ENCODE measurements at places on chromosomes 5 and 9.

DNA sequence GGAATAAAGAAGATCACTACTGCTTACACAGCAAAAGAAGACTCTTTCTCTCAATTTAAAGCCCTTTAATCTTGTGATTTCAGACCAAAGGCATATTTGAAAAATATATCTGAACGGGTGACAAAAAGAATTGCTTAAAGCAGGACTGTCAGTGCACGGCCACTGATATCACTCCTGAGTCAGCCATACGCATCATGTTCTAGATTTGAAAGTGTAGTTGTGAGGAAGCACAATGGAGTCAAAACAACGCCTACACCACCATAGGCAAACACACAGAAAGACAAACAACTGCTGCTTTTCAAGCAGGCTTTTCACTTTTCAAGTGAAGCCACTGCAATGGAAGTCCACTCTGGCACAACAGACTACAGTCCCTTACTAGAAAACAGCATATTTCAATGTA lies 141.7 kb downstream of the AUH start:
- DNase-seq, result no peak

DNA sequence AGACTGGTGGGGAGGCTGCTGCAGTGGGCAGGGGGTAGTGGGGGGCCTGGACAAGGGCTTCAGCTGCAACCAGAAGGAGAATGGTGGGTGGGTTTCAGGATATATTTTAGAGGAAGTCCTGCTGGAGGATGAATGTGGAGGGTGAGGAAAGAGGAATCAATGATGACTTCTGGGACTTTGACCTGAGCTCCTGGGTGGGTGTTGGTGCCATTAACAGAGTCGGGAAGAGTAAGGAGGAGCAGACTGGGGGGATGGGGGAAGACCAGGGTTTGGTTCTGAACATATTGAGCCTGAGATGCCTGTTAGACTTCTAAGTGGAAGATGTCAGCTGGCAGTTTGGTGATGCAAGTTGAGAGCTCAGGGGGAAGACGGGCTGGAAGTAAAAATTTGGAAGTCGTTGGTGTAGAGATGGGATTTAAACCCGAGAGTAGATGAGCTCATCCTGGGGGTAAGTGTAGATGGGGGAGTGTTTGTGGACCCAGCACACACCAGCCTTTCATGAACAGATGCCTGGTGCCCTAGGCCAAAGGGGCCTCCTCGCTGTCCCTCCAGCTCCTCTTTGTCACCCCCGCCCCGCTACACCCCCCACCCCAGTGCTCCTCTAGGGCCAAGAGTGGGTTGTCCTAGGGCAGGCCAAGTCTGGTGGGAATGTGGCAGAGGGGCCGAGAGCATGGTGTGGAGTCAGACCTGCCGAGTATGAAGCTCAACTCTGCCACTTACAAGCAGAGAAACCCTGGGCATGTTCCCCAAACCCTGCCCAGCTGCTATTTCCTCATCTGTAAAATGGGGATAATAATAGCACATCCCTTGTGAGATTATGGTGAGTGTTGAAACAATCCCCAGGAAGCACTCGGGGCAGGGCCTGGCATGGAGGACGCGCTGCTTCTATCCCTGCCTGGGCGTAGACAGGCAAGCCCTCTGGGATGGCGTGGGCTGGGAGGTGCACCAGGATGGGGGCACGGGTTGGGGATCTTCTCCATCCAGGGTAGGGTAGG lies 4.0 kb downstream of the DNM1 start:
- no peak for DNase-seq

- peak; percentile 30 for DNase-seq
Observed at GRCh38 chr9:92501671-92502393, 19.5 kb upstream of the ASPN start.

DNA sequence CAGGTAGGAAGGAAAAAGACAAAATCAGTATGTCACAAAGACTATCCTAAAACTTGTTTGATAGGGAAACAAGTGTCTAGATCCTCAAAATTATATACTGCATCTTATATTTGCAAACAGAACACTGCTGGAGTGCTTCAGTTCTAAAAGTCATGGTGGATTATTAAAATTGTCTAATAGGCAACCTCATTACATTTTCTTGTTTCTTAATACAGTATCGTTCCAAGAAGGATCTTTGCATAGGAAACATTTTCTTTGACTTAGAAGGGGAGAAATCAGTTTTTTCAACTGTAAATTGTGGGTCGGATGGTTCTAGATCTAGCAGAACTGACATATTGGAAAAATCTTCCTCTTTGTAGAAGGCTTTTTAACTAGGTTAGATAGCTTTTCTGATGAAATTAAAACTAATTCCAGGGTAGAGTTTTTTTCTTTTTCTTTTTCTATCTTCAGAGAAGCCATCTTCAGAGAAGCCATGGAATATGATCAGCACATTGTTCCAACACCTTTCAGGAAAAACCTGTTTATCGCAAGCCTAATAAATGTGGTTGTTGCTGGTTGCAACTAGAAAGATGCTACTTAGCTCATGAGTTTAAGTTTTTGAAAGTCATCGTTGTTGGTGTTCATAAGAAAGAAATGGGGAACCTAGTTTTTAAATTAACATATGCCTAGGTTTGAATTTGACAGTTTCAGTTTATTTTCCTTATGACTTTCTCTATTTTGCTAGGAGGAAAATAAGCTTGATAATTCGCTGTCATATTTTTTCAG lies 7.4 kb downstream of the CPEB4 start:
- no peak for DNase-seq

DNA sequence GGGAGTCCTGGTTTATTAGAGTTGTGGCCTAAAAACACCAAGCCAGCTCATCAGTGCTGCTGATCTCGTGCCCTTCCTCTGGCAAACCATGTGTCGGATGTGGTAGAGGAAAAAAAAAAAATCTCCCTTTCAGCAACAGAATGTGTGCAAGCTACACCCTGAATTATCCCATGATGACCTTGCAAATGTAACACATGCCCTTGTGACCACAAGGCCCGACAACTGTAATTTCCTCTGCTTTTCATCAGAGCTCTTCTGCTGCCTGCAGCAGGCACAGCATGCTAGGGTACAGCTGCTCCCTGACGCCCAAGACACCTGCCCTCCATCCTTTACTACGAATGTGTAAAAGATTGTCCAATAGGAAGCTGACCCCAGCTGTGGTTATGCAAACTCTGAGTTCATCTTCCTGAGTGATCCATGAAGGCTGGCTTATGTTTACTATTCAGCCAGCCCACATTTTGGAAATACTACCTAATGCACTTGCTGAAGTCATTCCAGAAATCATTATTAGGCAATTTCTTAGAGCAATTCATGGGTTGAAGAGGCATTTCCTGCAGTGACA lies 14.6 kb upstream of the BNC2 start:
- no peak for DNase-seq

- no peak for DNase-seq
Observed at GRCh38 chr5:15807871-15808270, 307.9 kb downstream of the FBXL7 start.

GRCh38 chr9:81833563-81834345 lies 94.5 kb upstream of the SPATA31D4 start:
- DNase-seq, result no peak

- DNase-seq, result no peak
Observed at GRCh38 chr5:124236361-124237205, 509.9 kb downstream of the ZNF608 start.

DNA sequence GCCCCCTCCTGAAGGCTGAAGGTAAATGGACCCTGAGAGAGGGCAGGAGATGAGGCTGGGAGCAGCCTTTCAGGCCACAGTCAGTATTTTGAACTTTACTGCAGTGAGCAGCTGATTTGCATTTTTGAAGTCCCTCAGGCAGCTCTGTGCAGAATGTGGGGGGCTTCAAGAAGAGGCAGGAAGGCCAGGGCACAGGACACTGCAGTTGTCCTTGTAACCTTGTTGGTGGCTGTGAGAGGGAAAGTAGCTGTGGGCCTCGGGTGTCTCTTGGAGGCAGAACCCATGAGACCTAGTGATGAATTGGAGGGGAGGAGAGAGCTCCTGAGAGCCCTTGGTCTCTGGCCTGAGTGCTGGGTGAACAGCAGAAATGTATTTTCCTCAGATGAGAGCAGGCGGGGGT lies 2.6 kb downstream of the CCDC180 start:
- DNase-seq, result no peak

- no peak for DNase-seq
Observed at GRCh38 chr5:4703931-4704458, 436.1 kb upstream of the ADAMTS16 start.

- DNase-seq, result peak; percentile 76
Observed at GRCh38 chr9:75088646-75089372, 495 bp downstream of the OSTF1 start.

DNA sequence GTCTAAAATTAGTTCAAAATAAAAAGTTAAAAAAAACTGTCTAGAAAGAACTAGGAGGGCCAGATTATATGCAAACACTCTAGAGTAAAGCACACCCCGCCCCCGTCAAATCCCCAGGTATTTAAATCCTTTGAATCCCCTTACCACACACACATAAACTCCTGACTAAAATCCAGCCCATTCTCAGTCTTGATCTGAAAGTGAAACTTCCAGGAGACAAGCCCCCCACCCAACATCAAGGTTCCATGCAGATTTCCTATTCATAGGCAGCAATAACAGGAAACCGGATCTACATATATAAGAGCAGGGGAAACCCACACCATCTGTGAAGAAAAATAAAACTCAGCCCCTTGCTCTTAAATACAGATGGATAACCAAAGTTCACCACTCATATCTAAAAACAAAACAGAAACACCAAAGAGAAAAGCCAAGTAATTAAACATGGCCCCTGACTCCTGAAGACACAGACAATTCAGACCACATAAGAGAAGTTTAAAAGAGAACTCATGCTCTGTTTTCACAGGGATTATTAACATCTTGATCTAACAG lies 42.3 kb downstream of the MARCHF3 start:
- peak; percentile 85 for DNase-seq

Data from OCI-LY7 (cell line).